ENCODE measurements at places on chromosomes 16 and 17.

DNA sequence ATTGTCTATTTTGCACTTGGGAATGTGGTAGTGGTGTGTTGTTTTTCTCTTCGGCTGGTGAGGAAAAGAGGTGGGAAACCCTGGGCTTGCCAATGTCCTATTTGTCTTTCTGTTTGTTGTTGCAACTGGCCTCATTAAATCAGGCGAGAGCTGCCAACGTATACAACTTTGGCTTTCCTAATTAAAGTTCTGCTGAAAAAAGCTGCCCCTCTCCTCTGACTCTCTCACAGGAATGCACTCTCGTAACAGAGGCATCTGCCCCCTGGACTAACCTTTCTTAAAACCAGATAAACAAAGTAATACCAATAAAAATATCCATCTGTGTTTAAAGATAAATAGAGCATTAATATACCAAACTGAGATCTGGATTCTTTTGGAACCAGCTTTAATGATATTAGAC is 7.8 kb downstream of the CDRT15 start:
- DNase-seq = no peak

- DNase-seq = no peak
Measured at GRCh38 chr17:27868565-27868964, 24.6 kb downstream of the LYRM9 start.

DNA sequence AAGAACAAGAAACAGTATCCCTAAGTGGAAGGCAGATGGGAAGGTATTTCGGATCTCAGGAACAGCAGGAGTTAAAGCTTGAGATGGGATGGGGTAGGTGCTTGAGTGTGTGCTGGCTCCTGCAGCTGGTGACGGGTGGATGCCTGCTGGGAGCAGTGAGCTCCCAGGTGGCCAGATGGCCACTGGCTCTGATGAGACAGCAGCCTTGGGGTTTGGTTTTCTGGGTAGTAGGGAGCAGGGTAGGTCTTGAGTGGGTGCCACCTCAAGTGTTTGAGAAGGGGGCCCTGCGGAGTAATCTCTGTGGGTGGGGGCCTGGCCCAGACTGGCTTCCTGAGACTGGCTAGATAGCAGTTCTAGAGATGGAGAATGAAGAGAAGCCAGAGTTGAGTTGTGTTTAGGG is 10.3 kb downstream of the EPN2 start:
- DNase-seq = no peak

DNA sequence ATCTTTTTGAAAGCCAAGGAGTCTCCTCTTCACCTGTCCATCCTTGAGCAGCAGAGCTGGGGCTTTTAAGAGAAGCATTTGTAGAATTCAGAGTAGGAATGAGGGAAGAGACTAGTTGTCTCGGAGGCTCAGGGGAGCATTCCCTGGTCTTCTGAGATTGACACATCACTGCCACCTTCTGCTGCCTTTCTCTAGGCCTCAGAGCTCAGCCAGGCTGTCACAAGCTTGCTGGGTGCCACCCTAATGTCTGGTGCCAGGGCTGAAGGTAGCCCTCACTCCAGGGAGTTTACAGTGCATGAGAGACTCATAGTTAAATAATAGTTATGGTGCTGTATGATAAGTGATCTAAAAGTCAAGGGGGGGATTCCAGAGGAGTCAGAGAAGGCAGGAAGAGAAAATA is 39.7 kb downstream of the B9D1 start:
- DNase-seq = no peak

- no peak for DNase-seq
Measured at GRCh38 chr17:81246679-81247338, 7.7 kb downstream of the NDUFAF8 start.

GRCh38 chr16:77744141-77744540 is 21.8 kb downstream of the NUDT7 start:
- DNase-seq = no peak

DNA sequence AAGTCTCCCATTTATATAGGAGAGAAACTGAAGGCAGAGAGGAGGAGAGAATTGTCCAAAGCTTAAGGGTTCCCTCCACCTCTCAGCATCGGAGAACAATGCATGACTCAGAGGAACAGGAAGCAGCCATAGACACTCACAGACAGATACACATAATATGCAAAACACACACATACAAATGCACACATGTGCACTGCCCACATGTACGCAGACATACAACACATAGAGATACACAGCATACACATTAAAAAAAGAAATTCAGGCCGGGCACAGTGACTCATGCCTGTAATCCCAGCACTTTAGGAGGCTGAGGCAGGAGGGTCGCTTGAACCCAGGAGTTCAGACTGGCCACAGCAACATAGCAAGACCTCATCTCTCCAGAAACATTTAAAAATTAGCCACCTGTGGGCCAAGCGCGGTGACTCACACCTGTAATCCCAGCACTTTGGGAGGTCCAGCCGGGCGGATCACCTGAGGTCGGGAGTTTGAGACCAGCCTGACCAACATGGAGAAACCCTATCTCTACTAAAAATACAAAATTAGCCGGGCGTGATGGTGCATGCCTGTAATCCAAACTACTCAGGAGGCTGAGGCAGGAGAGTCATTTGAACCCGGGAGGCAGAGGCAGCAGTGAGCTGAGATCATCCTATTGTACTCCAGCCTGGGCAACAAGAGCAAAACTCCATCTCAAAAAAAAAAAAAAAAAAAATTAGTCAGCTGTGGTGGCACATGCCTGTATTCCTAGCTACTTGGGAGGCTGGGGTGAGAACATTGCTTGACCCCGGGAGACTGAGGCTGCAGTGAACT is 11.3 kb downstream of the ERAL1 start:
- no peak for DNase-seq

DNA sequence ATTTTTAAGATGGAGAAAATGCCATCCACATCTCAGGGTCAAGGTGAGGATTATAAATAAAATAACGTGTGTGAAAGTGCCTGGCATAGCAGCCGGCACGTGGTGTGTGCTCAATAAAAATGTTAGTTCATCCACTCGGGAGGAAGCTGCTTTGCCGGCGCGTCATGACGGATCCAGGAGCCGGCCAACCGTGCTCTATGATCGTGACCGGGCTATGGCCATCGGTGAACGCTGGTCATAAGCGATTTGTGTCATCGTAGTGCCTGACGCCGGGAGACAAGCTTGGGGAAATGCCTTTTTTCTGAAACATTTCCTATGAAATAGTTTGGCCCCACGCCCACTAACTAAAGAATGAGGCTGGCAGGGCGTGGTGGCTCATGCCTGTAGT is 74.0 kb downstream of the CMC2 start:
- no peak for DNase-seq
